BJ (cell line): ENCODE measurements at places on chromosomes 6 and 20.

- no peak for DNase-seq
These were observed 129.4 kb downstream of the IBTK start for GRCh38 chr6:82118150-82118562.

- no peak for DNase-seq
These were observed 1.6 kb upstream of the ID4 start for GRCh38 chr6:19835605-19836004.

- DNase-seq, result no peak
These were observed 480.8 kb upstream of the IMPG1 start for GRCh38 chr6:76553256-76553655.

DNA sequence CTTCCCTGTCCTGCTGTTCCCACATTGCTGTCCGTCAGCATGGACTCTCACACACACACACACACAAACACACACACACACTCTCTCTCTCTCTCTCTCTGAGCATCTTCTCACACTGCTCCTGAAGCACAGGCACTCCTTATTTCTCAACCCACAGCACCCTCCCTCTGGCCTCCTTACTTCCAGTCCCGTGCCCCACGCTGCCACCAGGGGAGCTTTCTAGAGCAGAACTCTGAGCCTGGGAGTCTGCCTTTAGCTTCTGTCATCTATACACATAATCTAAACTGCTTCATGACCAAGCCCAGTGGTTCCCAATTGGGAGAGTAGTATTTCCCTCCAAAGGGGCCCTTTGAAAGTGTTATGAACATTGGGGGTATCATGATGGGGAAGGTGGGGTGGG, 29.1 kb downstream of the HECA start:
- no peak for DNase-seq

- no peak for DNase-seq
These were observed 254.2 kb downstream of the C6orf118 start for GRCh38 chr6:165055231-165055630.

- no peak for DNase-seq
These were observed 528 bp downstream of the NUDT3 start for GRCh38 chr6:34391786-34392496.

DNA sequence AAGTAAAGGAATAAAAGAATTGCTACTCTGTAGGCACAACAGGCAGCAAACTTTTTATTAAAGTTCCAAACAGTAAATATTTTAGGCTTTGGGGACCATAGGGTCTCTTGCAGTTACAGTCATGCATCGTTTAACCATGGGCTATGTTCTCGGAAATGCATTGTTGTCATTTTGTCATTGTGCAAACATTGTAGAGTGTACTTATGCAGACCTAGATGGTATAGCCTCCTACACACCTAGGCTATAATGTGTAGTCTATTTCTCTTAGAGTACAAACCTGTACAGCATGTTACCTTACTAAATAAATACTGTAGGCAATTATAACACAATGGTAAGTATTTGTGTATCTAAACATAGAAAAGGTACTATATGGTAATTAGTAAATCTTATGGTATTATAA, 54.7 kb downstream of the CDS2 start:
- DNase-seq, result no peak

GRCh38 chr6:148649454-148649963, 97.3 kb upstream of the UST start:
- no peak for DNase-seq

DNA sequence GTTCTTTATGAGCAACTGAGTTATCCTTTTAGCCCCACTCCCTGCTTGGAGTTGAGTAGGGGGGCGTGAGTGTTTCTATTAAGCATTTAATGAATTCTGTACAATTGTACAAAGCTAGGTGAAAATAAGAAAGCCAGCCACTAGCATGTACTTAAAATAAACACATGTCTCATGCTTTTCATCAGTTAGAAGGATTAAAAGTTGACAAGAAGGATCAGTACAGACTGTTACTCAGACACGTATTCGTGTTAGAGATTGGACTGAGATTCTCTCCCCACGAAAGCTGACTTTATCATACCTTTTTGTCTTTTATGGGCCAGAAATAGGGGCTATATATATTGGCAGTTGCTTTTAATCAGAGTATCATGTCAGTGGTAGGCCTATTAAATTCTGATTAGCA, 1.7 kb downstream of the HSF2 start:
- no peak for DNase-seq

- no peak for DNase-seq
These were observed 13.4 kb downstream of the FAM110A start for GRCh38 chr20:846894-847278.

- no peak for DNase-seq
These were observed 18.1 kb upstream of the CEBPB start for GRCh38 chr20:50172347-50173013.

GRCh38 chr20:41086402-41087324, 50.7 kb upstream of the PLCG1 start:
- DNase-seq, result no peak

DNA sequence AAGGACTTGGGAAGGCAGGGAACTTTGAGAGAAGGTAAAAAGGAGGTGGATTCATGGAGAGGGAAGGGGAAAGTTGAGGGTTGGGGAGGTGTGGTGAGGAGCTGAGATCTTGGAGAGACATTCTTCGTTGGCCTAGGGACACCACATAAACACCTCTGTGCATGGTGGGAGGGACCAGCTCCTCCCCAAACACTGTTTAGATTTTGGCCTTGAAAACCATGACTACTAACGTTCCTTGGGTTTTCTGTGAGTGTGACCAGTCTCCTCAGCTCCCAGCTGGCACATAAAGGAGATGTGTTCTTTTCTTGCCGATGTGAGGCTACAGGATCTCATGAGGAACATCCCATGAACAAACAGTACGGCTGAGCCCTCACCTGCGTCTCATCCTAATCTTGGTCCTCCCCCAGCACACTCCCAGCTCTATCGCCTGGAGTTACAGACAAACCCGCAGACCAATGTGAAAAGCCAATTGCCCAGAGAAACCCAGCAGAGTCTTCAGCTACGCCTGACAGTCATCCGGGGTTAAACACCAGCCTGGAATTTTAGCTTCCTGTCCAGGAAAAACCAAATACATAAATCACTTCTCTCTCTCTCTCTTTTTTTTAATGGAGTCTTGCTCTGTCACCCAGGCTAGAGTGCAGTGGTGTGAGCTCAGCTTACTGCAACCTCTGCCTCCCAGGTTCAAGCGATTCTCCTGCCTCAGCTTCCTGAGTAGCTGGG, 22.0 kb upstream of the DDR1 start:
- DNase-seq, result no peak

DNA sequence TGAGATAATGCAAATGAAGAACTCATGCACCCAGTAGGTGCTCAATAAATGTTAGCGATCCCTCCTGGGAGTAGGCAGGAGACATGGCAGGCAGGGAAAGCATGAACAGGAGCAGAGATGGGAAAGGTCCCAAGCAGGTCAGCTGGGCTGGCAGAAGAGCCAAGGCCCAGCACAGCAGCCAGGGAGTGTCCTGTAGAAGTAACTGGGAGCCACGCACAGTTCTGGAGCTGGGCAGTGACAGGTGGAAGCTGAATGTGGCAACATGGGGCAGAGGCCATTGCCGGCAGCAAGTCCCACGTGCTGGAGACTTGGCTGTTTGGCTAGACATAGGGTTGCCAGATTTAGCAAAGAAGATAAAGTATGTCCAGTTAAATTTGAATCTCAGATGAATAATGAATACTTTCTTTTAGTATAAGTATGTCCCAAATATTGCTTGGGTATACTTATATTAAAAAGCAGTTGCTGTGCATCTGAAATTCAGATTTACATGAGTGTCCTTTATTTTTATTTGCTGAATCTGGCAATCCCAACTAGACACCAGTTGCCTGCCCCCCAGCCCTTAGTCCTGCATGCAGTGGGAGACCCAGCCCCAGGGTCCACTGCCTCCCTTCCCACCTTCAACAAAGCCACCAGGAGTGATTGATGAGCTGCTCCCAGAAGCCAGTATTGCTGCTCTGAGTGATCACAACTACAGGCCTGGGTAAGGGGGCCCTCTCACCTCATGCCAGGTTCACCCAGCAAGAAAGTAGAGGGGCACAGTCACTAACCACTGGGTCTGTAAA, 3.7 kb upstream of the LPIN3 start:
- no peak for DNase-seq

- DNase-seq, result no peak
These were observed 53.5 kb downstream of the AGPAT4 start for GRCh38 chr6:161220346-161220745.
